ENCODE measurements at places on chromosomes 2 and 18.
A peak's percentile ranks its signal among the peaks of the same experiment; 100 is the strongest.

GRCh38 chr2:227349989-227350612 lies 25.1 kb downstream of the MFF start:
- no peak for DNase-seq

- DNase-seq: peak; percentile 57
These were observed 363.3 kb downstream of the ZNF516 start for GRCh38 chr18:76131738-76132137.

GRCh38 chr2:217966423-217967070 lies 36.2 kb downstream of the TNS1 start:
- DNase-seq: no peak

- DNase-seq: no peak
These were observed 113.3 kb downstream of the FAM210A start for GRCh38 chr18:13613099-13613498.

GRCh38 chr2:64192125-64192479 lies 47.9 kb upstream of the PELI1 start:
- DNase-seq: no peak

DNA sequence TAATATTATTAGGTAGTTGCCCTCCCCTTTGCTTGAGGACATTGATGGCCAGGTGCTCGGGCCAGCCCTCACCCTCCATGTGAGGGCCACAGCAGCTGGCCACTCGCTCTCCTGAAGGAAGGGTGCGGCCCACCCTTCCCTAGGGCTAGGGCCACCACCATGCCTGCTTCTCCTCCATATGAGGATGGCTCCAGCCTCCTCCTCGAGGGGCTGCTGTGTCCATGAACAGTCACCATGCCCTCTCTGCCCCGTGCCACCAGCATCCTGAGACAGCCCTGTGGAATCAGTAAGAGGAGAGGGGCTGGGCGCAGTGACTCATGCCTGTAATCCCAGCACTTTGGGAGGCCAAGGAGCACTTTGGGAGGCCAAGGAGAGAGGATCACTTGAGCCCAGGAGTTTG lies 2.4 kb downstream of the GPR17 start:
- DNase-seq: no peak

GRCh38 chr2:36277146-36277808 lies 78.3 kb upstream of the CRIM1 start:
- peak; percentile 51 for DNase-seq

DNA sequence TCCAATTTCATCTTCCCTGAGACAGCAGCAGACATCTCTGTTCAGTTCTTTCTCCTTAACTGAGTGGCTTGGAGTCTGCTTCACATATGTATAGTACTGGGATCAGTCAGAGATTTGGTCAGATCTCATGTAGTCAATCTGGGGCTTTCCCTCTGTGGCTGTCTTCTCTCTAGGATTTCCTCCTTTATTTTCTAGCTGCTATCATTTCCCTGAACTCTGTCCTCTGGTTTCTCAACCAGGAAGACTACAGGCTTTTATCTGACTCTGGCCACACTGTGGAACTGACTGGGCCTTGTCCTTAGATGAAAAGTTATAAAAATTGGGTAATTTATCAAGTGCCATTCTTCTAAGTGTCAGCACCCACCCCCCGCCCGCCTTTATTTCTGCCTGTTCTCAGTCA lies 121.0 kb downstream of the RAPGEF4 start:
- no peak for DNase-seq

DNA sequence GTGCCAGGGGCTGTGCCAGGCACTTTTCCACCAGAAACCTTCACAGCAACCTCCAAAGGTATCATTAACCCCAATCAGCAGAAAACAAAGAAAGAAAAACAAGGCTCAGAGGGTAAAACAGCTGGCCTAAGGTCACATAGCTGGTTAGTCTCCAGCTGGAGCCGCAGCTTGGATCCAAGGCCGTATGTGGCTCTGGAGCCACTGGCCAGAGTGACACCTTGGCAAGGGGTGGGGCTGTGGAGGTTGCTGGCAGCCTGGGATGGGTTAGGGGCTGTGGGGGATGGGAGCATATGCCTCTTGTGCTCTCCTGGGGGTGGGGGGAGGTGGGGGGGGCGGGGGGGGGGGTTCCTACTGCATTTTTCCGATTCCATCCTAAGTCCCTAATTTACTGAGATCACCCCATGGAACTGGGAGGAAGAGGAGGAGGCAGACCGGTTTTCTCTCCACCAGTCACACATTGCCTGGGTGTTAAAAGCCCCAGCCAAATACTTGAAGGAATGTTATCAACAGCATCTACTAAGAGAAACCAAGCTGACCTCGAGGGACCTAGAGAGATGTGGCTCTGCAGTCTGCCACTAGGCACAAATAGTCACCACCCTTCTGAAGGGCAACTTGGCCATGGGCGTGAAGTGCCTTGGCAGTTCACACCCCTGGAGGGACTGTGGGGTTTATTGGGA lies 8.0 kb downstream of the HAAO start:
- DNase-seq: no peak

- no peak for DNase-seq
These were observed 10.9 kb downstream of the FBXO48 start for GRCh38 chr2:68456198-68456597.

DNA sequence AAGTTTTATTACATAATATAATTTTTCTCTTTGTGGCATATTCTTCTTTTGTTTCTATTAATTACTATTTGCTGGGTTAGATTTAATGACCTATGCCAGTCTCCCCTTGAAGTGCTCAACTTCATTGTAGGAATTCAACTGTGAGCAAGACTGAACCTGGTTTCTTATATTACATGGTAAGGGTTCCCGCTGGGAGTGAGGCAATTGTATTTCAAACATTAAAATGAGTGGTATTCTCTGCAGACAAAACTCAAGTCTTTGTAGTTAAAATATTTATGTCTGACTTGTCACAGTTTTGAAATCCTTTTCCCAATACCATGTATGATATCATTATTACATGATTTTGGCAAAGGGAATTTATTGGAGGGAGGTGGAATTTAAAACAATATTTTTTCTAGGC lies 278.7 kb downstream of the GULP1 start:
- DNase-seq: no peak

DNA sequence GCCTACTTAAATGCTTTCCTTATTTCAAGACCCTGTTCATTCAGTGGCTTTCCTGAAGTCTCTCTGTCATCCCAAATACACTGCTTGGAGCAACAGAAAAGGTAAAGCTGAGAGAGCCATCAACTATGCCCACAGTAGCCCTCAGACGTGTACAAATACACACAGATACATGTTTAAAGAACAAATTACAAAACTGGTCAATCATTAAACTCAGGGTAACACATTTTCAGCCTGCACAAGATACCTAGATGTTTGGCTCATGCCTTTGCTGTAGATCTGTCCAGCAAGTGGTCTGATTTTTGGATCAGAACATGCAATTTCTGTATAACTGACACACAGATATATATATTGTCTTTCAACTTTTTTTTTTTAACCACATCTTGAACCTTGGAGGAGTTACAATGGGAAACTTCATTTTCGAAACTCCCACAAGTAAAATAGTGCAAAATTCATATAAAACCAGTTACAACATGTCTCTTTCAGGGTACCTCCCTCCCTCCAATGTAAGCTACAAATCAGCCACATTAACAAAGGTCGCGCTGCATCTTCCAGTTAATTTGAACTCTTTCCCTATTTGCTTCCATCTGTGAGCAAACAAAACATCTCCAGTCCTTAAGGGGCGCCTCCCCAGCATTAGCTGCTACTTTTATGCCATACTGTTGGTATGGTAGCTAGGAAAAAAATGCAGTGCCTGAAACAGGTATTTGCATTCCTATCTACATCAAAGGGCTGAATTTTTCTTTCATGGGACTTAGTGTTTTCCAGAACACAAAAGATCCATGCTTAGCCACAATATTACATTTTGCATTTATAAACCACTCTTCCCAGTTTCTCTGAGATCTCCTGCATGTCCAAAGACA lies 311.9 kb downstream of the NRXN1 start:
- no peak for DNase-seq

DNA sequence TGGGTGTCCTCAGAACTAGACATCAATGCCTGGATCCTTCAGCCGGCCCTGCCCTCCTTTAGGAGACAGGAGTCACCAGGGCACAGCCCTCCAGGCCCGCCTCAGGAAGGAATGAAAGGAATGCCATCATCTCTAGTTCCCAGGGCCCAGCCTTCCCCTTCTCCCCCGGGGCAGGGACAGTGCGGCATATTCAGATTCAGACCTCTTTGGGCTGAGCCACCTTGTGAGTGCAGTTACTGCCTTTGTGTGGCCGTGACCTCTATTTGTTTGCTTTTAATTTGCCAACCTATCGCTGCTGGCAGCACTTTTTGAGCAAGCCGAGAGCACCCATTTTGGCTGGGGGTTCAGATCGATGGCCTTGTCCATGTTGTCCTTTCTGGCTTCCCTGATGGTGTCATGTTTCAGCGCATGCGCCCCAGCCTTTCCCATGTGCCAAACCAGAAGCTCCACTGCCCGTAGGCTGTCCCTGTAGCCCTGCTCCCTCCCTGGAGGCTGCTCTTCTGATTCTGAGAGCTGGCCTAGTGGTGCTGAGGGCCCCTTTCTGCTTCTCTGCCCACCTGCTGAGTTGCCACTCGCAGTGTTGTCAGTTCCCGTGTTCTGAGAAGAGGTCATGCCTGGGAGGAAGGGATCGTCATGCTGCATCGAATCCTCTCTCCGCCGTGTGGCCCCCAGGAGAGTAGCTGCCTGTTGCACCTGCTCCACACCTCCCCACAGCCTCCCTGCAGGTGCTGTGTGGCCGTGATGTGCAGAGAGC lies 10.9 kb downstream of the ANKRD23 start:
- DNase-seq: peak; percentile 83

DNA sequence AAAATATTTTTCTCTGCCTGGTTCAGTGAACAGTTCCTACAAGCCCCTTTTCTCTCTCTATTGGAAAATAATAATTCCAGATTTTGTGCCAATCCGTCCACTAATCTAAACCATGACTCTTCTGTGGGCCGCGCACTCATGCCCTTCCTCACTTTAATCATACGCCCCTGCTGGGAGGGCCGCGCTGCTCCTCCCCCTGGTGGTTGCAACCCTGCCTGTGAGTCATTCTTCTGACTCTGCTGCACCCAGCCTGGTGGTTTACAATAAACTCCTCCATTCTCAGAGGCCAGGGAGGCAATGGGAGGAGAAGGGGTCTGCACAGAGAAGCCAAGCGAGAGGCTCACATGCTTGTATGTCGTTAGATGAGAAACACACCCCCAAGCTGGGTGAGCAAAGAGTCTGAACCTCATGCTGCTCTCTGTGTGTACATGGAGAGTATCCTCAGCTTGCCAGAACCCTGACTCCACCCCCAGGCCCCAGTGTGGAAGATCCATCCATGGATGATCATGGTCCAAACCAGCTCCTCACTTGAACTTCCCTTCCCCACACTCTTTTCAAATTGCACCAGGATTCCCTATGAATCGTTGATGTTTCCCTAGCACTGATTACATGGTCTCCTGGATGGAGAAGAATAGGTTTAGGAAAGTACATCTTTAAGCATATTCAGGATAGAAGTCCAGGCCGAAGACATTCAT lies 228.9 kb downstream of the ANKRD30B start:
- DNase-seq: no peak

DNA sequence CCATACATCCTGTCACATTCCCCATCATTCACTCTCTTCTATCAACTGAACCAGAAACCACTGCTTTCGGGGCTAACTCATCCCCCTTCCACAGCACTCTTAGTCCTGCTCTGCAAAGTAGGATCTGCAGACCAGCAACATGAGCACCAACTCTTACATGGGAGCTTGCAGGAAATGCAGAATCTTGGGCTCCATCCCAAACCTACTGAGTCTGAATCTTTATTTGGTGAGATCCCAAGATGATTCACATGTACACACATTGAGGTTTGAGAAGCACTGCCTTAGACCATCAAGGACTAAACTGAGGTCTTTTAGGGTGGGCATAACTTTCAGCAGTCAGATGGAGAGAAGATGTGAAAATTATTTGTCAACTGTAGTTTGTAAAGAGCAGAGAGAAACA lies 235.6 kb upstream of the EPHA4 start:
- no peak for DNase-seq

DNA sequence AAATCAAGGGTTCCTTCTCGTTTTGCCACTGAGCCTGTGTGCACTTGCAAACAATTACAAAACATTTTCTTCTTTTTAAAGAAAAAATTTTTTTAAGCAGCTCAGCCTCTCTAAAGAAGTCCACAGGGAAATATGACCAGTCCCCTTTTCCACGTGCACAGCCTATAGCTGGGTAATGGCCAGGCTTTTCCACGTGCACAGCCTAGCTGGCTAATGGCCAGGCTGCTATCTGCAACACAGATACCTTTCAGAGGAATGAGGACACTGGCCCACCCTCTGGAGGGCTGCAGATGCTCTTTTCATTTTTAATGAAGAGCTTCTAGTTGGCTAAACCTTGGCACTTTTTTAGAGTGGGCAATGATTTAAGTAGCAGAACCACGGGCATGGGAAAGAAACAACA lies 46.3 kb downstream of the ASB18 start:
- no peak for DNase-seq

GRCh38 chr18:9210966-9211365 lies 74.4 kb downstream of the ANKRD12 start:
- DNase-seq: no peak

DNA sequence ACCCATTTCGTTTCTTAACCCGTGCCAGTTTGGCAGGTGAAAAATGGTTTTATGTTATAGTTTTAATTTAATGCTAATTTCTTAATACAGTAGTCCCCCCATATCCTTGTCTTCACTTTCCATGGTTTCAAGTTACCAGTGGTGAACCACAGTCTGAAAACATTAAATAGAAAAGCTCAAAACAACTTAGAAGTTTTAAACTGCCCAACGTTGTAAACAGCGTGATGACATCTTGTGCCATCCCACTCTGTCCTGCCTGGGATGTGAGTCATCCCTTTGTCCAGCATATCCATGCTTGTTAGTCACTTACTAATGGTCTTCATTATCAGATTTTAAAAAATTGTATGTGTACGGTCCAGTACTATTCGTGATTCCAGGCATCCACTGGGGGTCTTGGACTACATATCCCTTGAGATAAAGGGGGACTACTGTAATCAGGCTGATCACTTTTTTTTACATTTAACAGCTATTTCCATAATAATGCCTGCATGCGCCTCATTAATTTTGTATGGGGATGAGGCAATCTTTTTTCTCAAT lies 31.9 kb downstream of the SLC66A3 start:
- DNase-seq: no peak

- DNase-seq: peak; percentile 33
These were observed 751.2 kb upstream of the NRXN1 start for GRCh38 chr2:51782921-51783765.

DNA sequence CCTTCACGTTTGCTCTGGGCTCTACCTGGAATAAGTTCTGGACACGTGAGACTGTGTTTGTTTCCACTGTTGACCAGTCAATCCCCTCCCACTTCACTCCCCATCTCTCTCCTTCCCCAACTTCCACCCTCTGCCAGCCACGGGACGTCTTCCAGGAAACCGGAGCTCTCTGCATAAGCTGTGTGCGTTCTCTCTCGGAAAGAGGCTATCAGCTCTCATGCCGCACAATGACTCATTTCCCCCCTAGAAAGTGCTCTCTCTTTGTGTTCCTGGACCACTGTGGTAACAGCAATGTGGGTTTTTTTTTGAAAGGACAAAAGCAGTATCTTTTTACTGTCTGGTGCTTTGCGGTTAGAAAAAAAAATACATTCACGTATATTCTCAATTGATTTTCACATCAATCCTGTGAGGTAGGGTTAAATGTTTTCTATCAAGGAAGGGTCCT lies 10.2 kb downstream of the PROKR1 start:
- DNase-seq: peak; percentile 17

GRCh38 chr2:104734937-104735586 lies 118.9 kb upstream of the POU3F3 start:
- no peak for DNase-seq

- no peak for DNase-seq
These were observed 47.6 kb upstream of the ZNF521 start for GRCh38 chr18:25399554-25399953.

Measured in RWPE1 (cell line).